ENCODE measurements at places on chromosomes 16 and 17.

- peaks cover 65% of the 10 kb centered on the region for H3K27me3 ChIP-seq
- H3K36me3 ChIP-seq, result peaks cover 25% of the 10 kb centered on the region
- no peak for DNase-seq
- H3K27ac ChIP-seq, result peak overlapping the region; percentile 94
Measured at GRCh38 chr17:48556229-48556575, 11.3 kb upstream of the HOXB2 start.

- H3K4me1 ChIP-seq, result peaks cover 6% of the 10 kb centered on the region
- no peaks in the 10 kb centered on the region for H3K36me3 ChIP-seq
- peak overlapping the region; percentile 88 for H3K4me3 ChIP-seq
- peak overlapping the region; percentile 76 for H3K27ac ChIP-seq
- peaks cover 8% of the 10 kb centered on the region for H3K27me3 ChIP-seq
- peak; percentile 76 for DNase-seq
Measured at GRCh38 chr16:81745704-81746558, 33.2 kb upstream of the PLCG2 start.

DNA sequence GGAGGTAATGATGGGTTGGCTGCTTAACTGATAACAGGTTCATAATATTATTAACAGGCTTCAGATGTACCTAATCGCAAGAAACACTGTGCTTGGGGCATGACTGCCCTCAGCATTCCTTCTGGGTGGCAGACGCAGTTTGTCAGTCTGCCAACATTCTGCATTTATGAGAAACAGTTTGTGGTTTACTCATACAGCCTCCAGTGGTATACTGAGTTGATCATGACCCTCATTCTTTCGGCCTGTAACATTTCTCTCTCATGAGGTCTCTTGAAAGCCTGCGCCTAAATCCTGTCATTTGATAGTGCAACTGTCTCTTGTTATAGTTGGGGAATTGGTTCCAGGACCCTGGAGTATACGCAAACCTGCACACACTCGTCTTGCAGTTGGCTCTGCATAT lies 4.9 kb upstream of the RUSF1 start:
- DNase-seq, result no peak
- no peak overlapping the region for H3K4me3 ChIP-seq
- H3K27ac ChIP-seq, result no peak overlapping the region
- peaks cover 5% of the 10 kb centered on the region for H3K4me1 ChIP-seq
- no peaks in the 10 kb centered on the region for H3K36me3 ChIP-seq
- peaks cover 21% of the 10 kb centered on the region for H3K27me3 ChIP-seq

GRCh38 chr17:5139458-5139732 lies 23.6 kb downstream of the USP6 start:
- no peaks in the 10 kb centered on the region for H3K36me3 ChIP-seq
- no peaks in the 10 kb centered on the region for H3K4me1 ChIP-seq
- no peak for DNase-seq
- H3K27me3 ChIP-seq, result peaks cover 8% of the 10 kb centered on the region
- H3K4me3 ChIP-seq, result no peak overlapping the region

DNA sequence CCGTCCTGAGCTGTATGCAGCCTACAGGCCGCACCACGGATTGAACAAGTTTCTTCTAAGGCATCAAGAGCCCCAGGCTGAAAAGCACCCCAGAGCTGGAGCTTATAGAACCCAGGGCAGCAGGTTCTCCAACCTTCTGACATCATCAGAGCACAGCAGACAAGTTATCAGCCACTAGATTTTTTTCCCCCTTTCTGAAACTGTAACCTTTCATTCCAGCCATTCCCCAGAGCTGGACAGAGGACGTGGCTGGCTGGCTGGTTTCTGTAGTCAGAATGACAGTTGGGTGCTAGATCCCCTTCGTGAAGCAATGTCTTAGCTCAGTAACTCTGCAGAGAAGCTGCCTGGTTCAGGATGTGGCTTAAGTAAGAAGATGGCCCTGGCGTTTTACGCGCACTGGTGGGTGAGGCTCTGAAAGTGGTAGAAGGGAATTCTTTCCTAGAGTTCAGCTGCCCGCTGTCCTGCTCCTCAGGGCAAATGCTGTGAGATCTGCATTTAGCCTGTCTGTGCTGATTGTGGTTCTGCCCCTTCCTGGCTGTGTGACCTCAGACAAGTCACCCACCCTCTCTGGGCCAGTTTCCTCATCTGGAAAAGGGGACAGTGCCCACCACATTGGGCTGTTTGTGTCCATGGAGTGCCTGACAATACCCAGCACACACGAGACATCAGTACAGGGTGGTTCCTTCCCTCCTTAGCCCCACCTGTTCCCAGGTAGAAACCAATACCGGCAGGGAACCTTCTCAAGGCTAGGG lies 9.1 kb downstream of the DEXI start:
- H3K27me3 ChIP-seq, result no peaks in the 10 kb centered on the region
- peaks cover 4% of the 10 kb centered on the region for H3K36me3 ChIP-seq
- no peak overlapping the region for H3K27ac ChIP-seq
- H3K4me1 ChIP-seq, result peaks cover 5% of the 10 kb centered on the region

- no peak overlapping the region for H3K27ac ChIP-seq
- peaks cover 4% of the 10 kb centered on the region for H3K4me1 ChIP-seq
- DNase-seq, result no peak
Measured at GRCh38 chr17:15513856-15514459, 46.5 kb upstream of the CDRT4 start.

DNA sequence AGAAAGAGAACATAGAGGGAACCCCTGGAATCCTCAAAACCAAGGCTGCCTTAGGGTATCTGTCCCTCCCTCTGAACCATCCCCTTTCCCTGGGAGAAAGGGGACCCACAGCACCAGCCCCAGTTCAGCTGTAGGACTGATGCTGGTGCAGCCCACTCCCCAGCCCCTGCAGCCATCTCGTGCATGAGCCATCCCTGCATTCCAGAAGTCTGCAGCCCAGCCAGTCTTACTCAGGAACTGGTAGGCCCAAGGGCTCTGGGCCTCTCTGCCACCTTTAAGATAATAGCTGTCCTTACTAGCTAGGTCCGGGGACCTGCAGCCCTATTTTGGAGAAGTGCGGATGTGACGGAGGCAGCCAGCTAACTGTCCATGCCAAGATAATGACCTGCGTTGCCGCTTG lies 6.0 kb upstream of the EVPL start:
- H3K27ac ChIP-seq, result no peak overlapping the region
- peaks cover 5% of the 10 kb centered on the region for H3K36me3 ChIP-seq
- H3K4me3 ChIP-seq, result no peak overlapping the region

DNA sequence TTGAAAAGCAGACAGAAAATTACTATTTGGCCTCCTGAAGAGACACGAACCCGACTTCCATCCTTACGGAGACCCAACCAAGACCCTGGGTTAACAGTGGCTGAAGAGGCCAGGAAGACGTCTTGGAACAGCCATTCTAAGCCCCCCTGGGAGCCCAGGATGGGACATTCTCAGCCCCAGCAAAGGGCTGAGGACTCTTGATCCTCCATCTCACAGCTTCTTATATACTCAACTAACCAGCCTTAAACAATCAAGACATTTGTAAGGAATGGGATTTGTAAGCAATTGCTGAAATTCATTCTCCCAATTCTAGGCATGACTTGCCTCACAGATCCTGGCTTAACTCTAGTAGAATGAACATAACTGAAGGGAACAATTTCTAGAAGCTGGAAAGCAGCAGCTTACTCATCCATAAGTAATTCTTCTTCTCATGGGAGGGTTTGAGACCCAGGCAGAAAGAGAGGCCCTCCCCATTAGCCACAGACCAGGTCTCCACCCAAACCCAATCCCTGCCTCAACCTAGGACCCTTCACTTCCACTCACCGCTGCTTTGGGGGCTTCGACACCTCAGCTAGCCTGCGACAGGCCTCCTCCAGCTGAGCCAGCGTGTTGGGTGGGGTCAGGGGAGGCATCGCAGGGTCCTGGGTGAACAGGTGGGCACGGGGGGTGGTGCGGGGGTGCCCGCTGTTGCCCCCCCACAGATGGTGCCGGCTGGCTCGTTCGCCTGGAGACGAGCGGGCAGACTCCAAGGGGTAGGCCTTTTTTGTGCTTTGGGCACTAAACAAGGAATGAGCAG lies 25.5 kb downstream of the AXIN2 start:
- H3K4me1 ChIP-seq, result peaks cover 54% of the 10 kb centered on the region
- H3K27ac ChIP-seq, result no peak overlapping the region
- no peak for DNase-seq
- H3K4me3 ChIP-seq, result peak overlapping the region; percentile 25
- peaks cover 48% of the 10 kb centered on the region for H3K36me3 ChIP-seq

GRCh38 chr16:89556750-89557689 lies 3.5 kb upstream of the RPL13 start:
- H3K4me1 ChIP-seq, result peaks cover 12% of the 10 kb centered on the region
- peak; percentile 85 for DNase-seq
- no peaks in the 10 kb centered on the region for H3K27me3 ChIP-seq
- peak overlapping the region; percentile 86 for H3K27ac ChIP-seq
